ENCODE measurements at places on chromosomes 4 and X.

- no peak for DNase-seq
Measured at GRCh38 chr4:110514889-110515479, 39.0 kb downstream of the ENPEP start.

- DNase-seq = no peak
Measured at GRCh38 chr4:11446155-11446811, 17.6 kb upstream of the HS3ST1 start.

DNA sequence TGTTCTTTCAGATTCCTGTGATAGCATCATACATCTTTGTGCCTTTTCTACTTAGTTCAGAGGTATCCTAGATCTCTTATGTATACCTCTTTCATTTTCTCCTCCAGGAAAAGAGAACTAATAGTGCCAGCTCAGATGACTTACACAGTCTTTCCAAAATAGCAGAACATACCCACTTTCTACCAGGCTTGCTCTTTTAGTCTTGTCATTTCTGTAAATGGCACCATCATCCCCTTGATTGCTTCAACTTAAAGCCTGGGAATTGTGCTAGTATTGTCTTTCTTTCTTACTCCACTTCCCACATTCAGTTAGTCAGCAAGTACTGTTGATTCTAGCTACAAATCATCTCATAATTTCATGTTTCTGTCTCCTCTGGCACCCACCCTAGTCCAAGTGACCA is 5.1 kb downstream of the APEX2 start:
- DNase-seq = no peak

DNA sequence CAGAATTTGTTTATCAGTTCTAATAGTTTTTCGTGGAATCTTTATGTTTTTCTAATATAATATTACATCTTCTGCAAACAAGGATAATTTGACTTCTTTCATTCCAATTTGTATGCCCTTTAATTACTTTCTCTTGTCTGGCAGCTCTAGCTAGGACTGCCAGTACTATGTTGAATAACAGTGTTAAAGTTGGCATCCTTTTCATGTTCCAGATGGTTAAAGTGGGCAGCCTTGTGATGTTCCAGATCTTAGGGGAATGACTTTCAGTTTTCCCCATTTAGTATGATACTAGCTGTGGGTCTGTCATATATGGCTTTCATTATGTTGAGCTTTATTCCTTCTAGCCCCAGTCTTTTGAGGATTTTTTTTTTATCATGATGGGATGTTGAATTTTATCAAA is 220.6 kb upstream of the WDFY3 start:
- DNase-seq = no peak

GRCh38 chr4:146269228-146269653 is 54.9 kb downstream of the REELD1 start:
- DNase-seq = no peak

GRCh38 chr4:168757500-168757899 is 252.6 kb downstream of the CBR4 start:
- DNase-seq = no peak

DNA sequence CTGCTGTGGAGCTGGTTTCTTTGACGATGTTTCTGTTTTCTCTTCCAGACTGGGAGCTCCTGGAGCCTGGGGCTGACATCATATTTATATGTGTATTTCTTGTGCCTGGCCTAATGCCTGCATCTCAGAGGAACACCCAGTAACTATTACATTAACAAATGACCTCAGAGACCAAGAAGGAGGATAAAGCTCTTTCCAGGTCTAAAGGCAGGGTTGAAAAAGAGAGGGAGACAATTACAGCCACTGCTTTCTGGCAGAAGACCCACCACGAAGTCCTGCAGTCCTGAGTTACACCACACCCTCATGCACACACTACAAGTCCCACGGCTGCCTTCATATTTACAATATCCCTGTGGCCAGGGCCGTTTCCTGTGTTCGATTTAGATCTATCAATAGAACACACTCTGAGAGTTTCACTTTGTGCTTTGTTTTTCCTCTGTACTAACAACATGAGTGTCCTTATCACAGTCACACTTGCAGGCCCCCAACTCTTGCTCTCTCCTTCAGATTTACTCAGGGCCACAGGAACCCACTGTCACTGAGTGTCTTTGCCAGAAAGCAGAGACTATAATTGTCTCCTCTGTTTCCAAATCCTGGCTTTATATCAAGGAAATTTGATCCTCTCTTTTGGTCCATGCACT is 535.5 kb downstream of the MID1IP1 start:
- DNase-seq = no peak

GRCh38 chrX:123236859-123237258 is 52.8 kb downstream of the GRIA3 start:
- no peak for DNase-seq

DNA sequence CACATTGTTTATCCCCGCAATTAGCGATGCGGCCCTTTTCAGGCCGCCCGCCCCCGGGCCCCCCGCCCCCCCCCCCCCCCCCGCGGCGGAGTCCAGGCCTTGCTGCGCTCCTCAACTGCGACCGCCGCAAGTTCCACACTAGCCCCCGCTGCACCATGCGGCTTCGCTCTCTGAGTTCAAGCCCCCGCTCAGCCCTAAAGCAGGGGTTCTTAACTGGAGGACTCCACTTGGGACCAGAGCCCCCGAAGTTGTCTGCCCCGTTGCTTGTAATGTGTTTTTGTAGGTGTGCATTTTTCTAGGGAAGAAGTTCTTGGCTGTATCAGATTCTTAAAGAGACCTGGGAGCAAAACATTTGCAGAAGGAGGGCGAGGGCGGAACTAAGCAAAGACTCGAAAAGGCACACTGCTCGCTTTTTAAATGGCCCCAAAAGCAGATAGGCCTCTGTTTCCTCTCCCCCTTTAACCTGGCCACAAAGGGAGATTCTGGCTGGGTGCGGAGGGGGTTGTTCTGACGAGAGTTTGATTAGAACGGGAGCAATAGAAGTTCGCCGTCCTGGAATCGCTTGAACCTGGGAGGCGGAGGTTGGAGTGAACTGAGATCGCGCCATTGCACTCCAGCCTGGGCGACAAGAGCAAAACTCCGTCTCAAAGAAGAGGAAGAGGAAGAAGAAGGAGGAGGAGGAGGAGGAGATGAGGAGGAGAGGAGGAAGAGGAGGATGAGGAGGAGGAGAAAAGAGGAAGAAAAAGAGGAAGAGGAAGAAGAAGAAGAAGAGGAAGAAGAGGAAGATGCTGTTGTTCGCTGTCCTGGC is 2.3 kb upstream of the MSX1 start:
- DNase-seq = no peak

GRCh38 chr4:73842696-73843095 is 6.2 kb downstream of the CXCL6 start:
- DNase-seq = no peak

DNA sequence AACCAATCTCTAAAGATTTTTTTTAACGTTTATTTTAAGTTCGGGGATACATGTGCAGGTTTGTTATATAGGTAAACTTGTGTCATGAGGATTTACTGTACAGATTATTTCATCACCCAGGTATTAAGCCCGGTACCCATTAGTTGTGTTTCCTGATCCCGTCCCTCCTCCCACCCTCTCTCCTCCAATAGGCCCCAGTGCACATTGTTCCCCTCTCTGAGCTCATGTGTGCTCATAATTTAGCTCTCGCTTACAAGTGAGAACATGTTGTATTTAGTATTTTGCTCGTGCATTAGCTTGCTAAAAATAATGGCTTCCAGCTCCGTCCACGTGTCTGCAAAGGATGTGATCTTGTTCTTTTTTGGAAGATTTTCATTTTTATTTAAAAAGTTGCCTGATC is 2309.4 kb upstream of the AGA start:
- DNase-seq = no peak

- DNase-seq = no peak
Measured at GRCh38 chr4:62030958-62031357, 830.8 kb downstream of the ADGRL3 start.

DNA sequence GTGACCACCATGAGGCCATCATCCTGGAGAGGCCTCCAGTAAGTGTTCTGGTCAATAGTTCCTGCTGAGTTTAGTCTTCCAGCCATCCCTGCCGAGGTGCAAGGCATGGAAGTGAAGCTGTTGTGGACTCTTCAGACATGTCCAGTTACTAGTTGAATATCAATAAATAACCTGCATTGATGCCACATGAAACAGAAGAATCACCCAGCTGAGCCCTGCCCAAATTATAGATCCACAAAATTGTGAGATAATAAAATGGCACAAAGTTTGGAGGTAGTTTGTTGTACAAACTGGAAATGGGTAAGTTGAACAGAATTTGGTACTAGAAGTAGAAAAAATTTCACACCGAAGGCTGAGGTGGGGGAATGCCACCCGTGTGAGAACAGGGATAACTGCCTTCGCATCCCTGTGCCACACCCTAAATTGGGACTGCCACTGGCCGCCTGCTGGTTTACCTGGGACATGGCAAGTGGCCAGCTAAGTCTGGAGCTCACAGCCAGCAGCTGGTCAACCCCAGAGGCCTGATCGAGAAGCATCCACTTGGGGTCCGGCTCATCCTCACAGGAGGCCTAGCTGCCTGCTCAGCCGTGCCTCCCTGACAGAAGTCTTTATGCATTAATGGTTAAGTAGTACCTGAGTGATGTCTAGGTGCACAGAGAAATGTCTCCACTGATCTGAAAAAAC is 184.5 kb downstream of the SPRY1 start:
- no peak for DNase-seq

DNA sequence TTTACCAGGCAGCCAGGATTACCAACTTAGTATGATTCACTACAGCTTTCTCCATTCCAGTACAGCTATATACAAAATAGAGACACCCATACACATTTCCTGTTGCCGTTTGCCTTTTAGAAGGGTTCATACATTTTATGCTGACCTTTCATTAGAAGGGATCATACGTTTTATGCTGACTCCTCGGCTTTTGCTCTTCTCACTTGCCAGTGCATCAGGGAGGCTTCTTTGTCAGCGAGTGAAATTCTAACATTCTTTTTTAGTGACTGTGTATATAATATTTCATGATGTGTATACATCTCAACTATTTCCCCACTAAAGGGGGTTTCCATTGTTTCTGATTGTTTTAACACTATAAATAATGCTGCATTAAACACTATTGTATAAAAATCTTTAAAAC is 552.6 kb downstream of the TRIML1 start:
- DNase-seq = no peak

GRCh38 chrX:131923614-131924250 is 99.4 kb upstream of the STK26 start:
- no peak for DNase-seq

- no peak for DNase-seq
Measured at GRCh38 chrX:40012039-40012867, 85.5 kb downstream of the BCOR start.

- no peak for DNase-seq
Measured at GRCh38 chr4:96097040-96097607, 257.2 kb downstream of the PDHA2 start.

GRCh38 chr4:88971536-88971935 is 85.4 kb downstream of the FAM13A start:
- no peak for DNase-seq

GRCh38 chr4:88969746-88970145 is 87.2 kb downstream of the FAM13A start:
- DNase-seq = no peak

GRCh38 chrX:25166546-25166945 is 150.8 kb upstream of the ARX start:
- DNase-seq = no peak

GRCh38 chr4:93267747-93268146 is 560.8 kb upstream of the ATOH1 start:
- DNase-seq = no peak

DNA sequence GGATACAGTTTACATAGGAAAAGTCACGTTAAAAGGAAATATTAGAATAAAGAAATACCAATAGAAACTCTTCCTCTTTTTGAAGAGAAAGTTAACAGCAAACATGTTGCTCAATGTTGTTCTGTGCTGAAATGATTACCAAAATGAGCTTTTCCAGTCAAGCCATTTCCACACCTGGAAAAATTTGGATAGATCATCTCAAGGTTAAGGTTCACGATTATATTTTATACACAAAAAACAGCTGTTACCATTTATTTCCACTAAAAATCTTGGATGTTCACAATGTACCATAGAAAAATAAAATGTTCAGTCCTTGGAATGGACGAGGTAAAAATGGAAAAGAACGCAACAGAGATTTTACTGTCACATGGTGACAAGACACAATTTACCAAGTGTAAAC is 218.7 kb downstream of the SCFD2 start:
- DNase-seq = no peak

GRCh38 chrX:41596596-41596995 is 92.2 kb upstream of the GPR34 start:
- no peak for DNase-seq

GRCh38 chr4:143185253-143186107 is 763 bp downstream of the USP38 start:
- DNase-seq = no peak

DNA sequence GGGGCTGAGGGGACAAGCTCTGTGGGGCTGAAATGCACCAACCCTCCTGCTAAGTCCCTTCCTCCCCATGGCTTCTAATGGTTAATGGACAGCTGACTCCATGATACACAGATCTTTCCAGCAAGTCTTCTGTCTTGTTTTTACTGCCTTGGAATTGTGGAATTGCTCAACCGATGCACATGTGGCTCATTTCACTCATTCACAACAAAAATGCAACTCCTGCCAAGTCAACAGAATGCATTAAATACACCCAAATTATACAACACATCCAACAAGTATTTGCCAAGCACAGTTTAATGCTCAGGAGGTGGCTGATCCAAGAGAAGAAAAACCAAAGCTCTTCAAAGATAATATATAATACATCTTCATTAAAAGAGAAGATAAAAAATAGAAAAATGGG is 61.9 kb upstream of the PAGE4 start:
- DNase-seq = no peak

DNA sequence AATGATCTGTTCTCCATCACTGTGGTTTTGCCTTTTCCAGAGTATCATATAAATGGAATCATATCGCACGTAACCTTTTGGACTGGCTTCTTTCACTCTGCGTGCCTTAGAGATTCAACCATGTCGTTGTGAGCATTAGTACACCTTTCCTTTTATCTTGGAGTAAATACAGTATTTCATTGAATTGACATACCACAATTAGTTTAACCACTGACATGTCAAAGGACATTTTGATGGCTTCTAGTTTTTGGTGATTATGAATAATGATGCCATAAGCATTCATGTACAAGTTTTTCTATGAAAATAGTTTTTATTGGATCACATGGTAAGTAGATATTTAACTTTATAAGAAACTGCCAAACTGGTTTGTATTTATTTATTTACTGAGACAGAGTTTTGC is 35.2 kb downstream of the DDX3X start:
- no peak for DNase-seq

GRCh38 chr4:163598028-163598427 is 103.5 kb downstream of the TMA16 start:
- no peak for DNase-seq
